ENCODE measurements at places on chromosomes 4 and X. TPM values are rescaled to one million over a fixed set of nuclear protein-coding genes. Genes with fewer than 3 reads are reported as not detected.

DNA sequence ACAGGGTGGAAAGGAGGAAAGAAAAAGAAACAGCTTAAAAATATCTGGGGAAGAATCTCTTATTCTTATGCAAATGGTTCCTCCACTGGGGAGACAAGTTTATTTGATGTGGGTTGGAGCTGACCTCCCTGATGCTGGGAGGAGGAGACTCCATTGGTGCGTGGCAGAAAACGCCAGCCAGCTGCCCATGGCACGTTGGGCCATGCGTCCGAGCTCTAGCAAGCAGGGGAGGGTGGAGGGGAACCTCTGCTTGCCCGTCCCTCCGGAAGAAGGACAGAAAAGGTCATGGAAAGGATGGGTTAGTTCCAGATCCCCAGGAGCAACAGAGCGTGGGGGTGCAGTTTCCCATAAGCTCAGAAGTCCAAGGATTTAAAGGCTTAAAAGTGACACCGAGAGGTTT lies 210.4 kb downstream of the KLHL4 start:
- no peak for DNase-seq
- no peaks in the 10 kb centered on the region for H3K36me3 ChIP-seq
- H3K27me3 ChIP-seq, result no peaks in the 10 kb centered on the region
- no peaks in the 10 kb centered on the region for H3K4me1 ChIP-seq
- H3K27ac ChIP-seq, result no peak overlapping the region

ARHGAP4 gene
- total RNA-seq, result 128 TPM

NPY2R gene
- total RNA-seq, result not detected

HMX1 gene
- not detected for total RNA-seq

PRAF2 gene
- 14.9 TPM for total RNA-seq

FAM241A gene
- total RNA-seq, result 7.1 TPM

All from activated T-helper 1 cell treated with anti-CD3 and anti-CD28 coated beads, Interleukin-12 subunit alpha, Interleukin-12 subunit beta, Interleukin-2, Interleukin-4 antibody, amounts not matched to agents 30 ng/mL and 10 ng/mL and 1 ng/mL, durations not matched to agents 14 hours and 24 hours and 36 hours (primary cell).